Renal cortical epithelial cell (primary cell): ENCODE measurements at places on chromosomes 4 and X. TPM values are rescaled to one million over a fixed set of nuclear protein-coding genes. Genes with fewer than 3 reads are reported as not detected.

GLOD5 gene
- total RNA-seq, result not detected in 2 replicates

CLGN gene
- 2.0 and 4.7 TPM in 2 replicates for total RNA-seq

FANCB gene
- 2.0 and 4.5 TPM in 2 replicates for total RNA-seq

MAP7D2 gene
- total RNA-seq, result 1.0 and 32.8 TPM in 2 replicates

EGF gene
- total RNA-seq, result 0.65 and 1.7 TPM in 2 replicates

IQCM gene
- 0.52 TPM in 1 of 2 replicates, not detected in the other for total RNA-seq

CORIN gene
- 0.15 TPM in 1 of 2 replicates, not detected in the other for total RNA-seq

PITX2 gene
- 0.30 TPM in 1 of 2 replicates, not detected in the other for total RNA-seq

- DNase-seq, result no peak
Measured at GRCh38 chr4:101199507-101200285, 147.6 kb downstream of the PPP3CA start.

GRCh38 chr4:164304101-164304639 lies 449.8 kb upstream of the SMIM31 start:
- no peak for DNase-seq

DNA sequence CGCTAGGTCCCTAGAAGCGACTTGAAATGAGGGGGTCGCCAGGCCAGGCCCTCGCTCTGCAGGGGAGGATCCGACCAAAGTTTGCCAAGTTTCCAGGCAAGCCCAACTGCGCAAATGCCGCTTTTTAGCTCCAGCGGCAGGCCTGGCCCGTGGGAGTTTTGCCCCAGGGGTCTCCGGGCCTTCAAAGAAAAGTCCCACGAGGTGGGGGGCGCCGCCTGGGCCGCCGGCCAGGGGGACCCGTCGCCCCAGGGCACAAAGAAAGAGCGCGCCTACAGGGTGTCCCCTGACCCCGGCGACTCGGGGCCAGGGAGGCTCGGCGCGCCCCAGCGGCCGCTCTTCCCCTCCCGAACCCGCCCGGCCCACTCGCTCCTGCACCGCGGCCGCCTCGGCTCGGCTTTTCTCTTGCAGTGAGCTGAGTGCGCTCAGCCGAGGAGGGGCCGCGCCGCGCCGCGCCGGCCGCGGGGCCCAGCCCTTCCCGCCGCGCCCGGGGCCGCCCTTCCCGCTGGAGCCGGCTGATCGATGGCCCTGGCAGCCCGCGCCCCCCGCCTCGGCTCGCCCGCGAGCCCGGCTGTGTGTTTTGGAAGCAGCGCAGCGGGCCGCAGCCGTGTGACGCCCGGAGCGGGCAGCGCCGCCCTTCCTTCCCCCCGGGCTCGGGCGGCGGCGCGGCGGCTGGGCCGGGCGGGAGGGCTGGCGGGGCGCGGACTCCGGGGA lies 754 bp upstream of the KLF3 start:
- no peak for DNase-seq

GRCh38 chr4:37132975-37133360 lies 111.6 kb upstream of the NWD2 start:
- no peak for DNase-seq

DNA sequence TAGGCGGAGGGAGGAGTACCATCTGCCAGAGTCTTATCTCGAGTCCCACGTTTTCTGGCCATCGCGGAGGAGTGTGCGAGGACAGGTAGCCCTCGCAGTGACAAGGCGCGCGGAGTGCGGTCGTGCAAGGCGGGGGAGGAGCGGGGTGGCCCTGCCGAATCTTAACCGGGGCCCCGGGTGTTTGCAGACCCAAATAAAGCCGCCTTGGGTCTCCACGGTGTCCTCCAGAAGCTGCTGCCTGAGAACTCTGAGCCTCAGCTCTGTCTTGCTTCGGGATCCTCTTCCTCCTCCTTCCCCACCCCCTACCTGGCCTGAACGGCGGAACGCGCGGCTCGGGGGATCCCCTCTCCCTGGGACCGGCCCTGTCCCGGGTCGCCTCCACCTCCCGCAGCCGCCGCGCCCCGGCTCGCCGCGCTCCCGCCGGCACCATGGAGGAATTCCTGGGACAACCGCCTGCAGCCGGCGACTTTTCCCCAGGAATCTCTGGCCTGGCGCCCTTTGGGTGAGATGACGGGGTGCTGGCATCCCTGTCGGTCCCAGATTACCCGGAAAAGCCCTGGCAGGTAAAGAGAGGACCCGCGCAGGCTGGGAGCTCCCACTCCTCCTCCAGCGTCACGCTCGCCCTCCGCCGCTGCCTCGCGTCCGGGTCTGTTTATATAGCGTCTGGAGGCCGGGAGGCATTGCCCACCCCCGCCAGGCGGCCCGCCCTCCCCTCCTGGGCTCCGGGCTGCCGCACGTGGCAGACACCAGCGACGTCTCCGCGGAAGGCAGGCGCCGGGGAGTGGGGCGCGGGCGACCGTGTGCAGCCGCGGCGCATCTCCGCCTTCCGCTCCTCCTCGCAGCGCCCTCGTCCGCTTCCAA lies at the start of gene GALNTL6:
Gene GALNTL6 (plus strand): TSS at position 740 of the 861 bp plus-strand sequence.
- DNase-seq, result no peak

GRCh38 chr4:132592340-132592739 lies 556.8 kb upstream of the PCDH10 start:
- no peak for DNase-seq

- peak; percentile 21 for DNase-seq
Measured at GRCh38 chr4:151983854-151984253, 223.0 kb upstream of the GATB start.

- peak; percentile 22 for DNase-seq
Measured at GRCh38 chrX:107324493-107325310, 118.3 kb downstream of the DNAAF6 start.

GRCh38 chr4:140865253-140866217 lies 109.3 kb upstream of the TBC1D9 start:
- DNase-seq, result no peak

DNA sequence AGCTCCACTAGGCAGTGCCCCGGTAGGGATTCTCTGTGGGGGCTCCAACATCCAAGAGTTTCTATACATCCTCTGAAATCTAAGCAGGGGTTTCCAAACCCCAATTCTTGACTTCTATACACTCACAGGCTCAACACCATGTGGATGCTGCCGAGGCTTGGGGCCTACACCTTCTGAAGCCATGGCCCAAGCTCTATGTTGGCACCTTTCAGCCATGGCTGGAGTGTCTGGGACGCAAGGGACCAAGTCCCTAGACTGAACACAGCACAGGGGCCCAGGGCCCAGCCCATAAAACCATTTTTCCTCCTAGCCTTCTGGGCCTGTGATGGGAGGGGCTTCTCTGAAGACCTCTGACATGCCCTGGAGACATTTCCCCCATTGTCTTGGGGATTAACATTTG lies 511.8 kb downstream of the TRAM1L1 start:
- DNase-seq, result no peak

GRCh38 chrX:39928704-39929378 lies 168.9 kb downstream of the BCOR start:
- peak; percentile 65 for DNase-seq

- DNase-seq, result no peak
Measured at GRCh38 chrX:16278927-16279326, 111.6 kb downstream of the MAGEB17 start.

- no peak for DNase-seq
Measured at GRCh38 chr4:153610623-153611376, 73.3 kb upstream of the TLR2 start.

DNA sequence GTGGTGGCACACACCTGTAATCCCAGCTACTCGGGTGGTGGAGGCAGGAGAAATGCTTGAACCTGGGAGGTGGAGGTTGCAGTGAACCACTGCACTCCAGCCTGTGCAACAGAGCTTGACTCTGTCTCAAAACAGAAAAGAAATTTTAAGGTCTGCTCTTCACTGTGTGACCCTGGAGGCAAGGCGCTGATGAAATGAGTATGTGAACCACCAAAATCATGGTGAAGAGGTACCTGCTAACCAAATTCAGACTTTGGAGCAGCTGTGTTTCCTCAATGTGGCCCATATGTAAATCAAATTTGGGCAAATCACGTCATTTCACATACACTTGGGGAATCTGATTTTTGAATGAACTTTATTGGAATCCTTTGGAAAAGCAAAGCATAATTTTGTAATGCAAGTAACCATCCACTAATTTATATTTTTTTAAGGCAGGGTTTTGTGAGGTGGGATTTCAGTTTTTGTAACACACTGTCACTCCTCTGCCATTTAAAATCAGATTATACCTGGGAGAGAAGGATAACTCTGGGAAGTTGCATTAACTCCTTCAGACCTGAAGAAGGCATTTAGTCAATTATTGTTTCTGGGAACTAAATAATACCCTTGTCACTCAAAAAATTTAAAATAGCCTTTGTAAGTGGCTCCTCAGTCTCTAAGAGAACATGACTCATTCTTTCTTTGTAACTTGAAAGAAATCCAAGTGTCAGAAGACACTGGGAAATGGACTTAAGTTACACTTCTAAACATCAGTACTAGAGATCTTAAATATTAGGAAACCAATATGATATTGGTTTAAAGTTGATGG lies 24.0 kb downstream of the DOCK11 start:
- peak; percentile 53 for DNase-seq
